ENCODE measurements at places on chromosomes 2 and 18.

DNA sequence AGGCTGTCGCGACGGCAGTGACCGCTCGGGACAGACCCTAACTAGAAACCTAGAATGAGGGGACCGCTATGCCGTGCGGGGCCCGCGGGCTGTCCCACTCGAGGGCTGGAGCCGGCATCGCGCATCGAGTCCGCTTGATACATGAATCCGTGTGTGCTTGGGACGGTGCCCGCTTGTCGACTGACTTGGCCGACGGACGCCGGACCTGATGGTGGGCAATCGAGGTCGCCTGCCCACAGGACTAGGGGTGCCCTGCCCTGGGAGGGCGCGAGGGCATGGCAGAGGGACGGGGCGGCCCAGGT lies 749 bp upstream of the PTMA start:
- DNase-seq = peak; percentile 26

- DNase-seq = no peak
These were observed 114.3 kb downstream of the DYM start for GRCh38 chr18:49345931-49346696.

- no peak for DNase-seq
These were observed 21.2 kb downstream of the AMER3 start for GRCh38 chr2:130776550-130776949.

DNA sequence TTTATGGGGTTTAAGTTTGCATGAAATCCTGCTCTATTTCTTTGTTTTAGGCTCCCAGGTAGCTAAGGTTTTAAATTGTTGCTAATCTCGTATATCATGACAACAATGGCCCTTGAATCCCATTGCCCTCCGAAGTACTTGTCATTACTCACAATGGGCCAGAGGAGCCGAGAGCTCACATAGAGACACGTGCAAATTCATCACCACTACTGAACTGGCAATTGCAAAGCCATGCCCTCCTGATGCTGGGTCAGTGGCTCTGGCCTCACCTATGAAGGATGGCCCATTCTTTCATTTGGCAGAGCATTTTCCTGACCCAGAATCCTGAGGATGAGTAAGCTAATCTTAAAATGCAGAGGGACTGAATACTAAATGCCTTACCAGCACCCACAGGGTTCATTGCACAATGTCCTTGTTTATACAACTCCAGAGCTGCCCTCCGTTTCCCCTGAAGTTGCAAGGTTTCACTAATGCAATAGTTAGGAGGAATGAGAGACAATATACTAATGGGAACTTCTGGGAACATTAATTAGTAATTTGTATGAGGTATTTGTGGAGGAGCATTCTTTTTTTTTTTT lies 71.6 kb upstream of the GAREM1 start:
- DNase-seq = no peak

DNA sequence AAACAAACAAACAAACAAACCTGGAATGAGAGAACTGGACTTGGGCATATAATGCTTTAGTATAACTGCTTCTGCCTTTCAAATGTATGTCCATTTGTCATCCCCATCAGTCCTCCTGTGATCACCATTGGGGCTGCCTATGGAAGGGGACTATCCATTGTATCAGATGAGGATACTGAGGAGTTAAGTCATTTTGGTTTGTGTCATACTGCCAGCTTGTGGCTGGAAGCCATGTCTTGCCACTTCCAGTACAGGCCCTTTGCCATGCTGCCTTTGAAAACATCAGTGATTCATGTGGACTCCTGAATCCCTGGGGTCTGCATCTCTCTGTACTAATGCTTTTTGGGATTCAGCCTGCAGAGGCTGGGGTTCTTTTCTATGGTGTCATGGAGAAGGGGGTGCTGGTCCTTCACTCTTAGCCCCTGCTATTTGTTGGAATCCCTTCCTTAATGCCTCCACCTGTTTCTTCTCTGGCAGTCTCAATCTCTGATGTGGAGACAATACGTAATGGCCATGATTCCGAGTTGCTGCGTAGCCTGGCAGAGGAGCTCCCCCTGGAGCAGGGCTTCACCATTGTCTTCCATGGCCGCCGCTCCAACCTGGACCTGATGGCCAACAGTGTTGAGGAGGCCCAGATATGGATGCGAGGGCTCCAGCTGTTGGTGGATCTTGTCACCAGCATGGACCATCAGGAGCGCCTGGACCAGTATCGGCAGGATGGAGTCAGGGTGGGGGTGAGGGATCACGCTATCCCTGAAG lies 10.6 kb downstream of the PLCD4 start:
- no peak for DNase-seq

DNA sequence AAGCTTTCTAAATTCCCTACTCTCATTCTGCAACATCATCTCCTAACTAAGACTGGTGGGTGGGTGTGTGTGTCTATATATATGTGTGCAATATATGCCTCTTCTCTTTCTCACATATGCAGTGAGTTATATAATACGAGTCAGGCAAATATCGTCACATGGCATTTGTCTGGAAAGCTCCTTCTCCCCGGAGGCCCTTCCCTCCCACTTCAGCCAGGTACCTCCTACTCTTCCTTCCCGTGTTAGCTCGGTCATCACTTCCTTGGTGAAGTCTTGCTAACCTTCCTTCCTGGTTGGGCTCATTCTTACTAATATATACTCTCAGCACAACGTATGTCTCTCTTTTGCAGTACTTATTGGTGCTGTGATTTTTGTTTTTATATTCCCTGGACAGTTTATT lies 66.4 kb upstream of the NCK2 start:
- DNase-seq = no peak

DNA sequence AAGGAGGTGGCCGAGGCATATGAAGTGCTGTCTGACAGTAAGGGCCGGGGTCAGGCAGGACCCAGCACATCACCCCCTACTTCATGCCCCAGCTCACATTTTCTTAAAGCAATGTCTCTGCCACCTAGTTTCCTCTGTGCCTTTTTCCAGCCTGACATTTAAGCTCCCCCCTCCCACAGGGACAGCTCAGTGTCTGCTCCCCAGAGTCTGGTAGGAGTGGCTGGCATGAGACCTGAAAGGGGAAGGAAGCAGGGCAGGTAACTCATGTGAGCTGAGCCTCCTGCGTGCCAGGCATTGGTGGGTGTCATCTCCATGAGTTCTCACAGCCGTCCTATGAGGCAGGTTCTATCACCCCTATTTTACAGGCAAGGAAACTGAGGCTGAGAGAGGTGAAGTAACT lies 1.5 kb downstream of the DNAJB2 start:
- no peak for DNase-seq

DNA sequence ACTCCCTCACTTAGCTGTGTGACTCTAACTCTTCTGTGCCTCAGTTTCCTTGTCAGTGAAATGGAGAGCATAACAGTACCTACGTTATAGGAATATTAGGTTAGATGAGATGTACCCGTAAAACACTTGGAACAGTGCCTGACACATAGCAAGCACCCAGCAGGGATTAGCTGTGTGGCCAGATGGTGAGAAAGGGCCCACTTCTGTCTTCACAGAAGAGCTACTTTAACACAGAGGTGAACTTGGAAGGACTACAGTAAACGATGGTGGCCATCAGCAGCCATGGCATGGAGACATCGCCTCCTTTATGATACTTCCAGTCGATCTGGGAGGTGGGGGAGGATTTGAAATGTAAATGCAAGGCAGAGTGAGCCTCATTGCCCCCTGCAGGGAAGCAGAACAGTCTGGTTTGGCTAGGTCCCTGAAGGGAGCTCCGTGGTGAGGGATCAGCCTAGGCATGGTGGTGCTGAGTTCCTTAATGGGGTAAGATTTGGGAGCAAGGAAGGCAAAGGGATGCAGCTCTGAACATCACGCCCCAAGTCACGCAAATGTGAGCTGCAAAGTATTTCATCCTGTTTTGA lies 101.7 kb upstream of the ALPP start:
- no peak for DNase-seq

DNA sequence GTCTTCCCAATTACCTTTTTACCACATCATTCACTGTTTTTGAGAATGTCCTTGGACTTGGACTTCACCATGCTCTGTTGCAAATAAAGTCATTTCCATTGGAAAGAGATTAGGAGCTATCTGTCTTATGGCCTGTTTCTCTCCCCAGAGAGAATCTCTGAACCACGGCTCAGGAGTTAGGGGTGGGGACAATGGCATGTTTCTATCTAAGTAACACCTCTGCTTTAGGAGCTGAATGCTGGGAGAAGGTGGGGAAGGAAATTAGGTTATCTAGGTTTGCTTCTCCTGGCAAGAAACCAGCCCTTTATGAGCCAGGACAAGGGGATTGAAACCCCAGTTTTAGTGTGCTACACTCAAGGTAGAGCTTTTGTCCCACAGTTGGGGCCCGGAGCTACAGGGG lies 86.3 kb downstream of the AGPS start:
- no peak for DNase-seq

DNA sequence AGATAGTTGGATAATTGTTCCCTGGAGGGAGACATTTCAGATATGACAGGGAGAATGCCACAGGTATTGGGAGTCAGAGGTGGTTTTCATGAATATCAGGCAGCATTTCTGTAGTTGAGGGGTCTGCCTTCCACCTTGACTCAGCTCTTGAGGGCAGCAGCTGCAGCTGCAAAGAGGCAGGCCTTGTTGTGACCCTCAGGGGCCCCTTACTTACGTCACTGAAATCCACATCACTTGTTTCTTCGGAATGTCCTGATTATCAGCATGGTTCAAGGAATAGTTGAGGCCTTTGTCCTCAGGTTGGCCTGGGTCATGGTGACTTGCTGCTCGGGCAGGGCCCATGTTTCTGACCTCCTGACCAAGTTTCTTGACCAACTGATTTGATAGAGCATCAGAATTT lies 46.9 kb downstream of the TMEM17 start:
- no peak for DNase-seq

GRCh38 chr2:134020608-134021007 lies 233.3 kb upstream of the MGAT5 start:
- DNase-seq = no peak

DNA sequence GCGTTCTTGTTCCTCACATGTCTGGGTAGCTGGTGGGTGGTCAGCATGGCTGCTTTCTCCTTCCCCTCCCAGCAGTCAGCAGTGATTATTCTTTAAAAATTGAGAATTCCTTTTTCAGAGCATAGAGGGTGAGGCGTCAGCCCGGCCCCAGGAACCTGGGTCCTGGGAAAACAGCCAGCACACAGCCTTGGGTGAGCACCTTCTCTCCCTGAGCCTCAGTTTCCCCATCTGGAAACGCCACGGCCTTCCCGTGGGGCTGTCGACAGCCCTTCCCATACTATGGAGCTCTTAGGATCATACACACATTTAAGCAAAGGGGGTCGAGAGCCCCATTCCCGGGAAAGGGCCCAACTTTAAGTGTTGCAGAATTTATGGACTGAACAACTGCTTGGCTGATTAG lies 73.5 kb downstream of the SH3RF3 start:
- no peak for DNase-seq

- DNase-seq = no peak
These were observed 83.7 kb upstream of the GALNT5 start for GRCh38 chr2:157173740-157174184.

GRCh38 chr18:8011361-8011760 lies 444.2 kb downstream of the PTPRM start:
- DNase-seq = no peak

DNA sequence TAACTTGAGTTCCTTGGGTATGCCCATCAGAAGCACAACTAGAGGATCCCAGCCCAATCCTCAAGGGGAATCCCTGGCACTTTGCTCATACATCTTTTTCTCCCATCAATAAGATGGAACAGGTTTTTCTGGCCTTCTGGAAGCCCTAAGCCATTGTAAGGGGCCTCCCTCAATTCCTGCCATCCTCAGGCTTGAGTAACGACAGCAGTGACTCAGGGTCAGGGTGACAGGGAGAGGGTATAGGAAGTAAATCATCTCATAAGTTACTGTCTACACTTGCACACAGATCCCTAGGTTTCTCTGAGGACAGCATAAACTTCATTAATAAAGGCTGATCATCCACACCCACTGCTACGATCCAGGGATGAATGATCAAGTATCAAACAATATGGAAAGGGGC lies 35.0 kb downstream of the AMER3 start:
- no peak for DNase-seq

DNA sequence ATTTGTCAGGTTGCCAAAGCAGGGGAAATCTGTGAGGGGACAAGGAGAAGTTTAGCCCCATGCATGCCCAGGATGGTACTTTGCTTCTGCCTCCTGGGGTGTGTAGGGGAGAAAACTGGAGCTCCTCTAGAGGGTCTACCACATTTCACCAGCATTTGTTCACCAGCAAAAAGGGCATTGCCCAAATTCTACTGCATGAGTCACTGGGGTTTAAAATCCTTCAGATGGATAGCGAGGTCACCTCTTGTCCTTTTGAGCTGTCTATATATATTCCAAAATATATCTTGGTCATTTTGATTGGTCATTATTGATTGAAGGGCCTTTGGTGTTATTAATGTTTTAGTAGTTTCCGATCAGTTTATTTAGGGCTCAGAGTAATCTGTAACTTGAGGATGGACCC lies 18.7 kb downstream of the FHOD3 start:
- DNase-seq = no peak

GRCh38 chr2:14960686-14961324 lies 328.3 kb downstream of the LRATD1 start:
- DNase-seq = no peak

DNA sequence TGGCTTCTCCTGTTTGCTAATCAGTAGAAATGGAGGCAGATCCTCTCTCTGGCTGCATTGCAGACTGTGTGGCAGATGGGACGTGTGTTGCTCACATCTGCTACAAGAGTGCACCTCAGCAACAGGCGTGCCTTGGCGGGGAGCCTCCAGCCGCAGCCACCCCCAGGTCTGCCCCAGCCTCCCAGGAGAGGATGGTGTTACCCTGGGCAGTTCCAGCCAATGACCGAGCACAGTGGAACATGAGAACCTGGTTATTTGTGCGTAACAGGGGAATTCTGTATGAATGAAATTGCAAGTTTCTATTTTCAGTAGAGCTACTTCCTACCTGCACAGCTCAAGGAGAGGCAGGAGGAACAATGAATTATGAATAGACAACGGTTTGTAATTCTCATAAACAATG lies 130.6 kb upstream of the CBLN2 start:
- DNase-seq = no peak

GRCh38 chr2:120224735-120225548 lies 1.7 kb upstream of the TMEM185B start:
- no peak for DNase-seq

DNA sequence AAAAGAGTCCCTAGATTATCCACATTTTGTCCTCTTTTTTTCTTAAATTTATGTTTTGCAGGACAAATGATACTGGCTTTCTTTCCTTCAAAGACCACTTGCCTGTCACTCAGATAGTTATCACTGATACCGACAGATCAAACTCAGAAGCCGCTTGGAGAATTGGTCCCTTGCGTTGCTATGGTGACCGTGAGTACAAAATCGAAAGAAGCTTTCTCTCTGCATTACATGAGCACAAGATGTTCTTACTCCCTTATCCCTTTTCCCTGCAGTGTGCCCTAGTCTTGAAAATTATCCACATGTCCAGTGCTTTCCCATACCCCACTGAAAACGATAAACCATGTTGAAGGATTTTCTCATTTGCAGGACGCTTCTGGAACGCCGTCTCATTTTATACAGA lies 738.5 kb downstream of the CNTNAP5 start:
- no peak for DNase-seq

- no peak for DNase-seq
These were observed 607.5 kb upstream of the SLC39A10 start for GRCh38 chr2:195049372-195050031.

- peak; percentile 40 for DNase-seq
These were observed 20.4 kb downstream of the IFIH1 start for GRCh38 chr2:162297925-162298552.

GRCh38 chr2:187815113-187815512 lies 260.9 kb upstream of the TFPI start:
- DNase-seq = no peak
